ENCODE measurements at places on chromosomes 13 and 19. TPM values are rescaled to one million over a fixed set of nuclear protein-coding genes. Genes with fewer than 3 reads are reported as not detected.

DNA sequence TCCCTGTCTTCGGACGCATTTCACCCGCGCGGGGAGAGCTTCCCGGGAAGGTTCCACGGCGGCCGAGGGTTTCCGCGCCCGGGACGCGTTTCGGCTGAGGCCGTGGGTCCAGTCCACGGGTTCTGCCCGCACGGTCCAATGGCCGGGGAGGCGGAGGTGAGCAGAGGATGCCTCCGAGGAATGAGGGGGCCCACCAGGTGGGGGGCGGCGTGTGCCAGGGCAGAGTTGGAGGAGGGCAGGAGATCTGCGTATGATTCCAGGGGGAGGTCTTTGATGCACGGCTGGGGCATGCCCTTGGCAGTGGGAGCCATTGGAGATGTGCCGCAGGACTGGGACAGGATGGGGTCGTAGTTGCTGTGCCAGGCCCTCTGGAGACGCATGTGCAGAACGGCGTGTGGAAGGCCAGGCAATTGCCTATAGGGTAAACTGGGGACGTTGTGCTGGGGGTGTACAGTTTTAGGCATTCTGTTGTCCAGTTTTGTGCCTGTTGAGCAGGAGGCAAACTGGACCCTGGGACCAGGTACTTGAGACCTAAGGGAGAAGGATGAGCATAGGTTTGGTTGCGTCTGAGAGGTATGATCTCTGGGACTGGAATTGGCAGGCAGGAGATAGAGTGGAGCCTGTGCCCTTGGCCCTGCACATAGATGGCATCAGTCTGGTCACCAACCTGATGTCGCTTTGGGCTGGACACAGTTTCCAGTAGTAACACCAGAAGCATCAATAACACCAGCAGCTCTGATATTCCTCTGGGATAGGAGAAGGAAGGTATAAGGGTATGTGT lies 751 bp downstream of the ZNF584 start:
- DNase-seq = no peak
- H3K4me1 ChIP-seq = peaks cover 12% of the 10 kb centered on the region
- no peaks in the 10 kb centered on the region for H3K27me3 ChIP-seq
- H3K27ac ChIP-seq = peak overlapping the region; percentile 87
- H3K36me3 ChIP-seq = no peaks in the 10 kb centered on the region

- peak overlapping the region; percentile 71 for H3K4me3 ChIP-seq
- no peaks in the 10 kb centered on the region for H3K27me3 ChIP-seq
- peaks cover 5% of the 10 kb centered on the region for H3K36me3 ChIP-seq
- DNase-seq = no peak
Measured at GRCh38 chr19:6738787-6739389, 592 bp upstream of the TRIP10 start.

DNA sequence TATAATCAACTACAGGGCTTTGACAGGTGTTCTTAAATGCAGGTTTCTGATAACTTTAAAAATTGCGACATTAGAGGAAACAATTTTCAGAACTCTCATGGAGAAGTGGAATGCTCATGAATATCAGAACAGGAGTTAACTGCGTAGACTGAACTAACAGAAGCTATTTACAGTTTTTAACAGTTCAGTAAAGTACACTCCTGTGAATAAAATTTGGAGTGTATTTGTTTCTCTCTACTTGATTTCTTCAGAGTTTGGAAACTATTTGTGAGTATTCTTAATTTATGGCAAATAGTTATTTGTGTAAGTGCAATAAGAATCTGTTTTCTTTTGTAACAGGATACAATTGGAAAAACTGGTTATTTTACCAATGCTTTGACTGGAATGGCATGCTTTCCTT lies 114.4 kb downstream of the TNFRSF19 start:
- no peak overlapping the region for H3K4me3 ChIP-seq
- H3K4me1 ChIP-seq = no peaks in the 10 kb centered on the region
- no peaks in the 10 kb centered on the region for H3K36me3 ChIP-seq
- H3K27ac ChIP-seq = no peak overlapping the region
- H3K27me3 ChIP-seq = no peaks in the 10 kb centered on the region

DNA sequence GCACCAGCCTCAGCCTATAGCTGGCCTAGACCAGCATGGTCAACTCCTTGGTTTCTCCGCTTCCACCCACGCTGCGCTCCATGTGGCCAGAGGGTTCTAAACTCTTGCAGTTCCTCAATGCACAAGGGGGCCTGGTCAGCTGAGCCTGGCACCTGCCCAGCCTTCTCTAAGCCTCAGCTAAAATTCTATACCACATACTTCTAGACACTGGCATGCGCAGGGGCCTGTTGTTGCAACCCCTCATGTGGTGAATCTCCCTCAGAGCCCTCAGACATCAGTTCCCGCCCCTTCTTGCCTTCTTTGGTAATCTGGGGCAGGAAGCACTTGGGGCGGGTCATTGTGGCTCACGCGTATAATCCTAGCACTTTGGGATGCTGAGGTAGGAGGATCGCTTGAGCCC lies 19.7 kb upstream of the LDLR start:
- DNase-seq = no peak
- no peaks in the 10 kb centered on the region for H3K4me1 ChIP-seq
- no peak overlapping the region for H3K4me3 ChIP-seq
- H3K36me3 ChIP-seq = no peaks in the 10 kb centered on the region

DNA sequence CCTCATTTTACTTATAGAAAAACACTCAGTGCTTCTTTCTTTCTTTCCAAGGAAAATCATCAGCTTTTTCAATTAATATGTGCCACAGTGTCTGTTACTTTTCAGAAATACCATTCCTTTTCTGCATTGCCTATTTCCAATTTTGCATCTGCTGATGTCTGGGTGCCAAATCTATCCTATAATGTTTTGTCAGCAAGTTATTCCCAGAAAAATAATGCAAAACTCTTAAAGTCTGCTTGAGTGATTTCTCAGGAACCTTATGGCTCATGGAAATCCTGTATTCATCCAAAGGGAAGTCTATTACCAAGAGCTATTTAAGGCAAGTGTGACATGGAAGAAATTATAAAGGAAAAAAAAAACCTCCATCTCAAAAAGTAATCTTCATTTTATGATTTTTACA lies 224.4 kb downstream of the FGF14 start:
- DNase-seq = no peak
- no peak overlapping the region for H3K27ac ChIP-seq
- H3K4me1 ChIP-seq = no peaks in the 10 kb centered on the region
- no peaks in the 10 kb centered on the region for H3K27me3 ChIP-seq
- H3K4me3 ChIP-seq = no peak overlapping the region

GRCh38 chr13:102555914-102556553 lies 40.8 kb upstream of the TPP2 start:
- H3K4me1 ChIP-seq = no peaks in the 10 kb centered on the region
- no peaks in the 10 kb centered on the region for H3K27me3 ChIP-seq
- DNase-seq = no peak

- peaks cover 74% of the 10 kb centered on the region for H3K4me1 ChIP-seq
- no peaks in the 10 kb centered on the region for H3K27me3 ChIP-seq
- peak overlapping the region; percentile 87 for H3K27ac ChIP-seq
- no peak overlapping the region for H3K4me3 ChIP-seq
- peak; percentile 68 for DNase-seq
Measured at GRCh38 chr19:35207391-35207871, 21.1 kb downstream of the FAM187B start.

- H3K4me3 ChIP-seq = no peak overlapping the region
- no peak for DNase-seq
- H3K27me3 ChIP-seq = no peaks in the 10 kb centered on the region
- H3K27ac ChIP-seq = no peak overlapping the region
- no peaks in the 10 kb centered on the region for H3K4me1 ChIP-seq
Measured at GRCh38 chr13:103965506-103966243, 899.5 kb upstream of the SLC10A2 start.

- H3K36me3 ChIP-seq = no peaks in the 10 kb centered on the region
- no peaks in the 10 kb centered on the region for H3K27me3 ChIP-seq
- no peak overlapping the region for H3K4me3 ChIP-seq
- no peak overlapping the region for H3K27ac ChIP-seq
- H3K4me1 ChIP-seq = no peaks in the 10 kb centered on the region
Measured at GRCh38 chr13:113746671-113747070, 12.4 kb upstream of the TMEM255B start.

DNA sequence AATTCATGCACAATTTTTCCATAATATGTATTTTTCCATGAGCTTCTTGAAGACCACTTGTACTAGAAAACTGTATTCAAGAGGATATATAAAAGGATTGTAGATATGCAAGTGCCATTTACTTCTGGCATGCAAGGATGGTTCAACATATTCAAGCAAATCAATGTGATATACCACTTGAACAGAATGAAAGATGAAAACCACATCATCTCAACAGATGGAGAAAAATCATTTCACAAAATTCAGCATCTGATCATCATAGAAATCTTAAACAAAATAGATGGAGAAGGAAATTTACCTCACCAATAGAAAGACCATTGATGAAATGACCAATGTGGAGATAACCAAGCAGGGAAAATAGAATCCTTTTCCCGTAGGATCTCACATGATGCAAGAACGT lies 5.1 kb upstream of the ZNF816 start:
- peaks cover 4% of the 10 kb centered on the region for H3K4me1 ChIP-seq
- H3K27me3 ChIP-seq = no peaks in the 10 kb centered on the region
- H3K4me3 ChIP-seq = no peak overlapping the region
- H3K27ac ChIP-seq = no peak overlapping the region

Gene GNA15
- total RNA-seq = 35.7 TPM

- no peak overlapping the region for H3K27ac ChIP-seq
- no peaks in the 10 kb centered on the region for H3K36me3 ChIP-seq
- no peaks in the 10 kb centered on the region for H3K27me3 ChIP-seq
- no peak overlapping the region for H3K4me3 ChIP-seq
- H3K4me1 ChIP-seq = peaks cover under 1% of the 10 kb centered on the region
Measured at GRCh38 chr19:38699027-38699346, 45.3 kb downstream of the CAPN12 start.

Gene CYP2A7
- total RNA-seq = not detected

DNA sequence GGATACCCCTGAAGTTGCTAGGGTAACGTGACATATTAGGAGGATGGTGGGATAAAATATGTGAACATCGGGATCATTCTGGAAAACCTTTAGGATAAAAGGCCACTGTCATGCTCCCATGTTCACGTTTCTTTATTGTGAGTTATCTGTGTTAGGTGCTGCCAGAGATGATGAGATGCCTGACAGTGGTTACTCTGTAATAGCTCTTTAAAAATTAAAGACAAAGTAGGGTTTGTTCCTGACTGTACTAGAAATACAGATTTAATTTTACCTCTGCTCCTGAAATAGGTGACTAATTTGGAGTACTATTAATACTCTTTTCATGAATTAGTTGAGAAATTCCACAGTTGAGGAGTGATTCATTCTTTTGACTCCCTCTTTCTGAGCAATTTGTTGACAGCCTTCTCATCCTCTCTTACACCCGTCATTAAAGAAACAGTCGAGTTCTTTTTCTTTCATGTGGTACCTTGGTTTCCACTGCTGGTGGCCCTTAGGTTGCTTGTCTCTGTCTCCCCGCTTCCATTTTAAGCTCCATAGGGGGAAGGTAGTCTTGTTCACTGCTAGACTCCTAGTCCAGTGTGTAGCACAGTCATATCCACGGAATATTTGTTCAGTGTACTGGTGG lies 28.4 kb downstream of the SAE1 start:
- H3K36me3 ChIP-seq = no peaks in the 10 kb centered on the region
- peak overlapping the region; percentile 55 for H3K4me3 ChIP-seq
- H3K27me3 ChIP-seq = no peaks in the 10 kb centered on the region
- peak; percentile 81 for DNase-seq
- peaks cover 57% of the 10 kb centered on the region for H3K4me1 ChIP-seq
